Lower leg skin (tissue), 4 donors: ENCODE measurements at places on chromosomes 1 and 21. TPM values are rescaled to one million over a fixed set of nuclear protein-coding genes. Genes with fewer than 3 reads are reported as not detected.

DNA sequence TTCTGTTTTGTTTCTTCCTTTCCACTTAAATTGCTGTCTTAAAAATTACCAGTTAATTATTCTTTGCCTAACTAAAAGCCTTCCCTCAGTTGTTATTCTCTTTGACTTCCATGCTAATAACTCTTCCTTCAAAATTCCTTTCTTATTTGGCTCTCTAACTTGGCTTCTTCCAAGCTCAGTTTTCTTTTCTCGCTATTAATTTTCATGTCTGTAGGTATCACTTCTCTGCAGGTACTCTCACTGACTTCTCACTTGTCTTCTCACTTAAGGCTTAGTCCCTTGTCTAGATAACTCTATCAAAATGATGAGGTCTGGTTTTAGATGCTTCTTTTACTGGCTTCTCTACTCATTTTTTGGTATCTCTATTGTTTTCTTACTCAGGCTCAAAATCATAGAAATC is 10.1 kb downstream of the CDC7 start:
- no peak for DNase-seq

SAMD13 gene
- not detected for total RNA-seq

KMO gene
- total RNA-seq: 0.15 TPM

DNA sequence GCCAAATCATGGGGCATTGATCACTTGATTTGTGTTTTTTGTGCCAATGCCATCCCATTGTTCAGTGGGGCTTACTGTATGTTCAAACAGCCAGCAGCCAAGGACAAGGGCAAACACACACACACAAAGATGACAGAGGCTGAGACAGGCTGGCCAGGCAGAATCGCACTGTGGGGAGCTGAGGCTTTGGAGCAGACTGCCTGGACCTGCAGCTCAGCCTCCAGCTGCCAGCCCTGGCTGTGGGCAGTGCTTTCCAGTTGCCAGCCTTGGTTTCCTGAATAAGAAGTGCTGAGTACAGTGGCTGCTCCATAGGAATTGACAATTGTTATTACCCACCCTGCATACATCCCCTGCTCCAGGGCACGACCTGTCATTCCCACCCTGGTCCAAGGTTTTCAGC is 16.9 kb upstream of the PCP4 start:
- DNase-seq: no peak

DNA sequence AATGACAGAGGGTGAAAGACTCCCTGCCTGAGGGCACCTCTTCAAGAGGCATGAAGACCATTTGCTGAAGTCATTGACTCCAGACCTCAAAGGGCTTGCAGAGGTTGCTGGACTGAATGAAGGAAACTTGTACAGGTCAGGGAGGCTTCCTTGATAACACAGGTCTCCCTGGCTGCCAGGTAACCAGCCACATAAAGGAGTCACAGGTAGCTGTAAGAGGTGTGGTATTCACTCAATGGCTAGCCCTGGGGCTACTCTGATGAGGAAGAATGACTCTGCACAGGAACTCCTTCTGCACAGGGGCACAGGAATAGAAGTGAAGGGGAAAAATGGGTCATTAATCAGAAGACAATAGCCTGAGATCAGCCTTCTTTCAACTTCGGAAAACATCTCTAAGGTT is 187.5 kb downstream of the LMX1A start:
- no peak for DNase-seq

- DNase-seq: no peak
These were observed 19.8 kb downstream of the NME7 start for GRCh38 chr1:169347688-169348382.

RIPPLY3 gene
- not detected for total RNA-seq

GRCh38 chr1:164716992-164717703 is 158.2 kb downstream of the PBX1 start:
- DNase-seq: no peak

DNA sequence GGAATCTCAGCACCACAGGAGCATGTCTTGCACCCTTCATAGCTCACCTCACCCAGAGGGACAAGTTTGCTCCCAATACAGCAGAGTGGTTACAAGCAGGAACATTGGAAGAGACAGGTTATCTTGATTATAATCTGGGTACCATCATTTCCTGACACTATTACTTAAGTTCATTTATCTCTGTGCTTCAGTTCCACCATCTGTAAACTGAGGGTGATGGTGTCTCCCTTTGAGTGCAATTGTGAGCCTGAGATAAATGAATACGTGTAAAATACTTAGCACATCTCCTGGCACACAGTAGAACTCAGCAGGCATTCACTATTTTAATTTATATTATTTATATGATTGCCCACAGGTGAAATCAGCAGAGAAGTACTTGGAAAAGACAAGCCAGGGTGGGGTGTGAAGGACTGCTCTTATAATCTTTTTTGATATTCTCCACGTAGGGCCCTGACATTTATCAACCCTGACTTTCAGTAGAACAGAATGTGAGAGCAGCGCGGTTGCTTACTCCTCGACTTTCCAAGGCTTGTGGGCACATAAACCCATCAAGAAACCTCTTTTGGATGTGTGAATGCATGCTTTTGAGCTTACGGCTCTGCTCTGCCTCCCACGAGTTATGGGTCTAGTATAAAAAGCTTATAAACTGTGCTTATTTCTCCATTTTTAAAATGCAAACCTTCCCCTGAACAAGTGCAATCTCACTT is 34.9 kb downstream of the DUSP10 start:
- no peak for DNase-seq

- no peak for DNase-seq
These were observed 7.4 kb downstream of the BTBD8 start for GRCh38 chr1:92087542-92087941.

OR10J1 gene
- not detected for total RNA-seq

GRCh38 chr1:218281285-218281684 is 3.8 kb upstream of the RRP15 start:
- no peak for DNase-seq

- no peak for DNase-seq
These were observed 5.7 kb downstream of the AGMAT start for GRCh38 chr1:15578921-15579682.

CELA3B gene
- not detected for total RNA-seq

DNA sequence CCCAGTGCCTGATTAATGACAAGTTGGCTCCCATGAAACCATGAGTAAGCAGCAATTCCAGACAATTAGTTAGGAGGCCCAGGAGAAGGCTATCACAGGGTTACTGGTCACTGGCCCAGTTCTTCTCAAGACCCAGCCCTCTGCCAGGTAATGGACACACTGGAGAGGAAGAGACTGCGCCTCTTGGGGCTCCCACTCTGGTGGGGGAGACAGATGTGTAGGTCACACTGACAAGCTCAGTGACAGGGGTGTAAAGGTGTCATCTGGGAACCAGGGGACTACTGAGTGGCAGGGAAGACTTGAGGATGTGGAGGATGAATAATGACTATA is 4.9 kb downstream of the HPCA start:
- DNase-seq: no peak

DNA sequence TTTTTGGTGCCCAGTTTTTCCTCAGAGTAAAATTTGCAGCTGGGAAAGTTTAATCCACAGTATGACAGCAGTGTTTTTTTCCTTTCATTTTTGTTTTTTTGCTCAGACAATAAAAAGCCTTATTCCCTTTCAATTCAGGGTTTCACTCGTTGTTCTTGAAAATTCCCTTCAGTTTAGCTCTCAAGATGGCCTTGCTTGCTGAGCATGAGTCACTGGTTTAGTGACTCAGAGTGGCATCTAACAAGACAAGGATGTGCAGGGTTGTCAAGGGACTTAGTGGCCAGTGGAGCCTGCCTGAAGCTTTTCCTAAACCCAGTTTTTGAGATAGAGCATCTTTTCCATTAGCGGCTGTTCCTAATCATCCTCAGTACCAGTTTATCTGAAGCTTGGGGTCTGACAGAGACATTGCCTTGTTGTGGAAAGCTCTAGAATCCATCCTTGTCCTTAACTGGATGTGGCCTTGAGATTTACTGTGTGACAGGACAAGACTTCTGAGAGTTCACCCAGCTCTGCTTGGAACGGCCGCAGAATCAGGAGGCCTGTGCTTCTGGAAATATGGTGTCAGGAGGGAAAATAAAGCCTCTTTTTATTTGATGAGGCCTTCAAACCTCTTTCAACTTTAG is 48.4 kb upstream of the DNAJC6 start:
- DNase-seq: no peak

DNA sequence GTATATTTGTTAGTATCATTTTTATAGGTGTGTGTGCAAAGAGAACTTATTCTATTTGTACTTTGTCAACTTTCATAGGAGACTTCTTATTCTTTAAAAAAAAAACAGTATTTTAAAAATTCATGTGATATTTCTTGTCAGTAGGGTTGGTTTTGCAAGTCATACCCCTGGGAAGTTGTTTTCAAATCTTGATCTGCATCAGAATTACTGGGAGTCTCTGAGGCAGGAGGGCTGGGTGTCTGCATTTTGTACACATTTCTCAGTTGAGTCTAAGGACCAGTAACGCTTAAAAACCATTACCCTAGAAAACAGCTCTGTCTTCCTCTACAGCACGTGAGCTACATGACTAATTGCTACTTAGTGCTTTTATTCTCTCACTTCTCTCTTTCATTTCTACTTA is 76.0 kb upstream of the CTTNBP2NL start:
- no peak for DNase-seq

DNA sequence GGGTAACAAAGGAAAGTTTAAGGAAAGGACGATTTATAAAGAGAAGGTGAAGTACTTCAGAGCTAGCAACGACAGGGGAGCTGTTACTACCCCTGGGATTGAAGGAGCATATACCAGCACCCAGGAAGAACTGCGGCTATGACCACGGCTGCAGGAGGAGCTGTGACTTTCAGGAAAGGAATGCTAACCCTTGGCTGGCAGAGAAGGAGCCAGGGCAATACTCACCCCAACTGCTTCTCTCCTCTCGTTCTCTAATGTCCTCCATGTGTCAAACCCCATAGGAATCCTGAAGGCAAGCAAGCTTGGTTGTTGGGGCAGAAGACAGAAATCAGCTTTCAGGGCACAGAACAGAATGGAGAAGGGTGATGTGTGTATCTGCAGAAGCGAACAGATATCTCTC is 120.5 kb downstream of the TMEM53 start:
- DNase-seq: no peak

DNA sequence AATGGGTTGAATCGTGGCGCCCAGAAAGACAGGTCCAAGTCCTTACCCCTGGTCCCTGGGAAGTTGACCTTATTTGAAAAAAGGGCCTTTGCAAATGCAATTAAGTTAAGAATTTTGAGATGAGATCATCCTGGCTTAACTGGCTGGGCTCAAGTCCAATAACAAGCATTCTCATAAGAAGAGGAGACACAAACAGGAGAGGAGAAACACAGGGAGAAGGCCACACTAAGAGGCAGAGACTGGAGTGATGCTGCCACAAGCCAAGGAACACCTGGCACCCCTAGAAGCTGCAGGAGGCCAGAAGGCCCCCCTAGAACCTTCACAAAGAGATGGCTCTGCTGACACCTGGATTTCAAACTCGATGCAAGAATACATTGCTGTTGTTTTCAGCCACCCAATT is 44.6 kb downstream of the PDPN start:
- no peak for DNase-seq

GRCh38 chr1:1600861-1601563 is 1.1 kb upstream of the FNDC10 start:
- DNase-seq: no peak

GRCh38 chr1:73824065-73824464 is 373.9 kb downstream of the LRRIQ3 start:
- DNase-seq: no peak

MFAP2 gene
- 5.1 TPM for total RNA-seq

DNA sequence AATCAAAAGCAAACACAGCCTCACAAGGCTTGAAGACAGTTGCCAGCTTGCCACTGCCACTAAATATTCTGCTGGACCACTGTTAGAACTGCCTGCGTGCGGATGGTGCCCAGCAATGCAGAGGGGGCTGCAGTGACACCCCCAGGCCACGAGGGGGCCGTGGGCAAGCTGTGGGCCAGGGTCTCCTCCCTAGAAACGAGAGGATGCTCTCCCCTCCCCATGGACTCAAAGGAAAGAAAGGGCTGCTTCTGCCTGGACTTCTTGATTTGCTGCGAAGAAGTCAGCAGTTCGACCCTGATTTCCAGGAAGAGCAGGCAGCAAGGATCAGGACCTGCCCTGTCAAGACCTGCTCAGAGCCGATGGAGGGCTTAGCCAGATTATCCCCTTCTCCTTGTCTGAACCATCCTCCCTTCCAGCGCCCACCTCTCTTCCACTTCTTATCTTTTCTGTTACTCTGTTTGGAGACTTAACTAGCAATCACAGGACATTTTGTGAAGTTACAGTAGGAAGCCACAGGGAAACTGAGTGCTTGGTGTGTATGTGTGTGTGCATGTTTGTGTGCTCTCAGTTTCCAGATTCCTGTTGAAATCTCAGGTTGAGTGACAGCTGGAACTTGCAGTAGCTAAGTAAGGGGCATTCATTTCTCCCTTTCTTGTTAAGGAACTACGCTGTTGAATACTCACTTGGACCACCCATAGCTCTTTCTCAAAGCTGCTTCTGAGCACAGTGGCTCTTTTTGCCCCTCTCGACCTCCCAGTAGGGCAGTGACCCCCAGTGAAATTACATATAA is 2.7 kb downstream of the MAN1C1 start:
- peak; percentile 88 for DNase-seq

DNA sequence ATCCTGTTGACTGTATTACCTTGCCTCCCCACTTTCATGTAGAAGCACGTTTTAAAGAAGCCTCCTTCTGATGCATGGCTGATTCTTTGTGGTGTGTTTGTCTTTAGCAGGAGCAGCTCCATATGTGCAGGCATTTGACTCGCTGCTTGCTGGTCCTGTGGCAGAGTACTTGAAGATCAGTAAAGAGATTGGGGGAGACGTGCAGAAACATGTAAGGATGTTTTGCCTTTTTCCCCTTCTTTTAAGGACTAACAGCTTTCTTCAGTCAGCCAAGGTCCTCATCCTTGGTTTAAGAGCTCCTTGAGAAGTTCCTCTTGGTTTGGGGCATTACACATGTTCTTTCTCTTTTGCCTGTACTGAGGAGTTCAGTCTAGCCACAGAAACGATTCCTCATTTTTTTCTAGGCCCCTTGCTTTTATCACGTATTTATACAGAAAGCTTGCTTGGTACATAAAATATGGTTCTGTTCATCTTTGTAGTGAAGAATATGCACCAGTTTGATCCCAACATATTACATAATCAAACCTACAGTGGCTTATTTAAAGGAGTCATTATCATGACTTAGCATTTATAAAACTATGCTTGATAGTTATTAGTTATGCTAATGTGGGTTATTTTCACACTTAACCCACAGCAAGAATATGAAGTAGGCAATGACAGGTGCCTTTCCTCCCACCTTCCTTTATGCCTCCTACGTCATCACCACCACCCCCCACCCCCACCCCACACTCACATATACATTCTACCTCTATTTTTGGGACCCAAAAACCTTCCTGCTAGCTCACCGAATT is 19.6 kb downstream of the CAP1 start:
- no peak for DNase-seq

DNA sequence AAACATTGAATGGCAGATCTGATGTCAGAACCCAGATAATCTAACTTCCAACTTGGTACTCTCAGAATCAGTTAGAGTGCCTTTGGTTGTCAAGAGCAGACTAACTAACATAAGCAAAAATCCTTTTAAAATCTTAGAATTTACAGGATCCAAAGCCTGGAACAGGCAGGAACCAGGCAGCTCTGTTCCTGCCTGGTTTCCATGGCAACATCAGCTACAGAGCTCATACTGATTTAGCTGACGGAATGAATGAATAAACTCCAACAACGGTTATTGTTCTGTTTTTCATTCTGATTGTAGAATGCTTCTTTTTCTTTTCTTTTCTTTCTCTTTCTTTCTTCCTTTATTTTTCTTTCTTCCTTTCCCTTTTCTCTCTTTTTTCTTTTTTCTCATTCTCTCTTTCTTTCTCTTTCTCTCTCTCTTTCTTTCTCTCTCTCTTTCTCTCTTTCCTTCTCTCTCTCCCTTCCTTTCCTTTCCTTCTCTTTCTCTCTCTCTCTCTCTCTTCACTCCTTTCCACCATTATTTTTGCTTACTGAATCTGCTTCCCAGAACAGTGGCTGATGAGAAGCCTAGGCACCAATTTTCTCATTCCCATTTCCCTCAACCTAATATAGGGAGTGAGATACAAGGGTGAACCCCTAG is 121.6 kb downstream of the RGS7 start:
- DNase-seq: no peak
